ENCODE measurements at places on chromosomes 11 and 22. TPM values are rescaled to one million over a fixed set of nuclear protein-coding genes. Genes with fewer than 3 reads are reported as not detected.

DNA sequence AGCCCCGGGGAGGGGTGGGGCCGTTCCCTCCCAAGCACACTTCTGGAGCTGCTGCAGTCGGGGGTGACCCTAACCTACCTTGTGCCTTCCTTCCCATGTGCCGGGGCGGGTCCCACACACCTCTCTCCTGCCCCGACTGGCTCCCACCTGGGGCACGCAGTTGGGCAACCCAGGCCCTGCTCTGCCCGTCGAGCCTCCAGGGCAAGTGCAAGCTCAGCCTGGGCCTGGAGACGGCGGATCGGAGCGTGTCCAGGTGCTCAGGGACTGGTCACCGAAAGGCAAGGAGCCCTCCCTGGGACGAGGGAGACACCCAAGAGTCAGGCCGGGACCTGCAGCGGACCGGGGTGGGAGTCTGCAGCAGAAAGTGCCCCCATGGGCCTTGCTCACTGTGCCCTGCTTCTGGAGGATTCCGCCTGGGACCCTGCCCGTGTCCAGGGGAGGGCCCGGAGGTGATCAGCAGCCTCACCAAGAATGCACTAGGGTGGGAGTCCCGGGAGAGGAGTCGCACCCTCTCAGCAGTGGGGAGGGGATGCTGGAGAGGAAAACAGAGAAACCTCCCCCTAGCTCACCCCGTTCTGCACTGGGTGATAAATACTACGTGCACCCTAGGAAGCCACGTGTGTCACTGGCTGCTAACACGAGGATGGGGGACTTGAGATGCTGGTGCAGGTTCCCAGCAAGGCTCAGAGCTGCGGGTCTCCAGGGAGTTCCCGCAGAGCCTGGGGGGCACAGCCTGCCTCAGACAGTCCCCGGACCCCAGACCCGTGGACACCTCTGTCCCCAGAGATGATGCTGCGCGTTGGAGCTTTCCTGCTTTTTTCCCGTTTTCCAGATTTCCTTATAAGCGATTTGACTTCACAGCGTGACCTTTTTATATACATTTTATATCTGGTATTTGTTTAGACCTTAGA lies 5.2 kb upstream of the GATD1 start:
- DNase-seq, result no peak

GRCh38 chr22:17744430-17744829 lies 29.8 kb downstream of the BID start:
- DNase-seq, result no peak

DNA sequence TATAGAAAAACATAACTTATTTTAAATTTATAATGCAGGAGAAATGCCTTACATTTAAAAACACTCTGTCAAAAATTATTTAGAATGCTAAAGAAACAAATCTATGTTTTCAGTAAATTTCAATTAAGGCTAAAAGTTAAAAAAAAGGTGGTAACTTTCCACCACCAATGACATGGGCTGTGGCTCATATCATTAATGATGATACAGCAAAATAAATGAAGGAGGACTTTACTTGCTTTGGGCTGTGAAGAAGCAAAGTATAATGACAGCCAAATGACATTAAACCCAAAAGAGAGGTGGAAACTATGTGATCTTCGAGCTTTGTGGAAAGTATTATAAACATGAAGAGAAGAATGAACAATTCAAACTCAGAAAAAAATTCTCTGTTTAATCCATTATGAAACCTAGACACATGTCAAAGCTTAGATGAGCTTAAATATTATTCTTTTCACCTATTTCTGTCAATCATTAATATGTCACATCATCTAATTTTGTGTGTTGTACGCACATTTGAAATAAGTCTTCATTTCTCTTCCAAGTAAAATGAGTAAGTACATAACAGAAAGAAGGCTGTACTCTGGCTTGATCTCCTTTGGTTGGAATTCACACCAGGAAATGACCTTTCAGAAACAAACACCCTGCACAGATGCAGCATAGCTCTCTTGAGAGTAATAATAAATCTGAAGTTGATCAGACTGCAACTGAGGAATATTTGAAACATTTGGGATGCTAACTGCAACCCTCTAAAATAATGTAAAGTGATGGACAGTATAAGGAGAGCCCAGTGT lies 265.8 kb downstream of the TTC28 start:
- DNase-seq, result no peak

- DNase-seq, result no peak
Measured at GRCh38 chr22:32583074-32583682, 108.6 kb downstream of the FBXO7 start.

GRCh38 chr11:57322256-57323166 lies 2.2 kb downstream of the TNKS1BP1 start:
- peak; percentile 94 for DNase-seq

DNA sequence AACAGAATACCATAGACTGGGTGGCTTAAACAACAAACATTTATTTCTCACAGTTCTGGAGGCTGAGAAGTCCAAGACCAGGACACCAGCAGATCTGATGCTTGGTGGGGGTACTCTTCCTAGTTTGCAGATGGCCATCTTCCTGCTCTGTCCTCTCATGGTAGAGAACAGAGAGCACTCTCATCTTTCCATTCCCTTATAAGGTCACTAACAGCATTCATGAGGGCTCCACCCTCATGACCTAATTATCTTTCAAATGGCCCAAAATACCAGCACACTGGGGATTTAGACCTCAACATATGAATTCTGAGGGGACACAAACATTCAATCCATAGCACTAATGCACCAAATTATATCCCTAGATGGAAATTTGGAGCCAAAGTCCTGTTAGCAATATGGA lies 6.1 kb downstream of the STK33 start:
- DNase-seq, result no peak

DNA sequence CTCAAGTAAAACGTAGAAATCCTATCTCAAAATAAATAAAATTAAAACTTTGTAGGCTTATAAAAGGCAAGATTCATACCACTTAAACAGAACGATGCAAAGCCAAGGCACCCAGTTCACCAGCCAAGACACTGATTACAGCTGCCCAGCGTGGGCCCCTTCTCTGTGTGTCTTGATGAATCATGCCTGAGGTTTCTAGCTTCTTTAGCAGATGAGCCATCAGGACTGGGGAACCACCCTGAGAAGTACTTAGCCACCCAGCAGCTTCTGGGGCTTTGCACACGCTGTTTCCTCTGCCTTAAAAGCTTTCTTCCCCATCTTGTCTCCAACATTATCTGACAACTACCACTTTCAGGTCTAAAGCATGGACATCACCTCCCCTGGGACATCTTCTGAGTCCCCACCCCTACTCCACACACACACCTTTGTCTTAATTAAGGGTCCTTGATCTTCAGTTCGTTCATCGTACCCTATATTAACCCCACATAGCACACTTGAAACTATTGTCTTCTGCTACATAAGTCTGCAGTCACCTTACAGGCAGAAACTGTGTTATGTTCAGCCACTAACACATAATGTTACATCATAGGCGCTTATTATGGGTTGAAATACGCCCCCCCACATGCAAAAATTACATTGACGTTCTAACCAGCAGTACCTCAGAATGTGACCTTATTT lies 8.7 kb upstream of the LAYN start:
- DNase-seq, result no peak

GRCh38 chr22:33579448-33580093 lies 340.7 kb downstream of the LARGE1 start:
- peak; percentile 75 for DNase-seq

DNA sequence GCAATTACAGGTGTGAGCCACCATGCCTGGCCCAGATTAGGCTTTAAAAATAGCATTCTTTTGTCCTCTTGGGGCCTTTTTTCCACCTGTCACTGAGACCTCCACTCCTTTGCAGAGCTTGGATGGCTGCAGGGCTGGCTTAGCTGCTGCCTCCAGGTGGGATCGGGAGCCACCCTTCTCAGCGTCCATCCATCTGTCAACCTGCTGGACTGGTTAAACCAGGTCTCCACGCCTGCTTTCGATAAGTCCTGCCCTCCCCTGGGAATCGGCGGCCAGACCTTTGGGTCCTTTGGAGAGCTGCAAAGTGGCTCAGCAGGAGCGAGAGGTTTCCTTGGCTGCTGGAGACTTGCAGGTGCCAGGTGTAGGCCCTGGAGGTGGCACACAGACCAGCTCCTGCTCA lies 23.4 kb upstream of the GRAMD4 start:
- DNase-seq, result no peak

- no peak for DNase-seq
Measured at GRCh38 chr11:101446238-101446637, 137.6 kb downstream of the TRPC6 start.

DNA sequence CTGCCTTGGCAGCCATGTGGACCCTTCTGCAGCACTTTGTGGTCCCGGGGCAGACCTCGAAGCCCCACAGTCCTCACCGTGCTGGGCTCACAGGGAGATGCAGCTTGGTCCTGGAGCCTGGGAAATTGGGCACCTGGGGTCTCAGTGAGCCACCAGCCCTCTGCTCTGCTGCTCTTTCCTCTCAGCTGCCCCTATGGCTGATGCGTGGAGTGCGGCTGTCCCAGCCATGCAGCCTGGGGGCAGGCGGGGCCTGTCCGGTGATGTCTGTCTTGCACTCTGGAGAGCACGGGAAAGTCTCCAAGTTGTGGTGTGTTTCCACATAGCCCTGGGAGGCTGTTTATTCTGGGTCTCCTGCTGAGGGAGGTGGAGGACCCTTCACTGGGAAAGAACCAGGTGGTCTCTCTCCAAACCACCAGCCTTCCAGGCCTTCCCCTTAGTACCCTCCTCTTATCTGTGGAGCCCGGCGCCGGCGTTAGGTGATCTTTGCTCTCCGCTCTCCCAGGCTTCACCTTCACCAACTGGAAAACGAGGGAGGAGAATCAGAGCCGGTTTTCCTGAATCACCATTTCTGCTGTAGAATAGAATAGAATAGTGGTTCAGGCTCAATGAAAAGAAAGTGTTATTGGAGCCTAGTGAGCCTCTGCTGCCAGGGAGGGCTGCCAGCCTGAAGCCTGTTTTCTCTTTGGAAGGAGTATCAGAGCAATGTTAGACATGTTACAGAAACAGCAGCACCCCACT lies 41.2 kb upstream of the GRAMD4 start:
- DNase-seq, result peak; percentile 66

GRCh38 chr11:7642747-7643146 lies 30.6 kb downstream of the CYB5R2 start:
- DNase-seq, result no peak

DNA sequence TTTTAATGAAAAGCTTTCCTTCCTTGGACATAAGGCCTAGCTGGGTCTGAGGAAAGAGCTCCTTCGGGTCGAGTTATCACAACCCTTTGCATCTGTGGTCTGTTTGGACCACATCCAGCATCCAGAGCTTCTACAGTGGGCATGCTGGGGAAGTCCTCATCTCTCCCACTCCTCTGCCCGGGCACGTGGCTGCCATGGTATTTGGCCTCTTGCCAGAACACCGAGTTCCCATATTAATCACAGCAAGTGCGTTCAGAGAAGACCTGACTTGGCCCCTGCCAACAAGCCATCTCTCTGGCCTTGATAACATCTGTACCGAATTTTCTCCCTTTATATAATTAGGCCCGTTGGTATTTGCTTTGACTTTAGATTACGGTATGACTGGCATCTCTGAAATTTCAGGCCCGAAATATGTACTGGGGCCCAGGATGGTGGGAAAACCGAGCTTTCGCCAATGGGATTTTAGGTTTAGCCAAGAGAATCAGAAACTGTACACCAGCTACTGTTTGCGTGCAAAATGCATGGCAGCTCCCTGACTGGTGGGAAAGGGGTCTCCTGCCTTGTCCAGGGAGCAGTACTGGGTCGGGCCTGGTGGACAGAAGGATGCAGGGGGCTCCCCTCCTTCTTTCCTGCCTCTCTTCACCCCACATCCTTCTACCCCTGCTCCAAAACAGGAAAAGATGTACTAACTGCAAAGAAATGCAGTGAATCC lies 90.0 kb downstream of the MICAL2 start:
- DNase-seq, result no peak

DNA sequence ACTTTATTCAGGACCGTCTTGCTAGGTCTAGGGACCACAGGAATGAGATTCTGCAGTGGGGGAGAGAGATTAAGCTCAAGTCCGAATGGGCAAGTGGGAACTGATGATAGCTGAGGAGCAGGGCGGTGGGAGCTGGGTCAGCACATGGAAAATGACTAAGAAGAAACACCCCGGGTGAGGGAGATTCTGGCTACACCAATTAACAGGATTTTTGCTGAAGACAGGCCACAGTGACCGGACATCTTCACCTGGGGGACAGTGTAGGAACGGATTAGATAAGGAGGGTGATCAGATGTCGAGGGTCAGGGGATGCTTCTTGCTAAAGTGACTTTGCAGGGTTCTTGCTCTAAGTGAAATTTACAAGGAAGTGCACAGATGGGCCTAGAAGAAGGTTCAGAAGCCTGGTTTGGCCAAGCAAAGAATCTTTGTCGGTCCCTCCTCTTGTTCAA lies 8.5 kb upstream of the DGCR8 start:
- DNase-seq, result no peak

DNA sequence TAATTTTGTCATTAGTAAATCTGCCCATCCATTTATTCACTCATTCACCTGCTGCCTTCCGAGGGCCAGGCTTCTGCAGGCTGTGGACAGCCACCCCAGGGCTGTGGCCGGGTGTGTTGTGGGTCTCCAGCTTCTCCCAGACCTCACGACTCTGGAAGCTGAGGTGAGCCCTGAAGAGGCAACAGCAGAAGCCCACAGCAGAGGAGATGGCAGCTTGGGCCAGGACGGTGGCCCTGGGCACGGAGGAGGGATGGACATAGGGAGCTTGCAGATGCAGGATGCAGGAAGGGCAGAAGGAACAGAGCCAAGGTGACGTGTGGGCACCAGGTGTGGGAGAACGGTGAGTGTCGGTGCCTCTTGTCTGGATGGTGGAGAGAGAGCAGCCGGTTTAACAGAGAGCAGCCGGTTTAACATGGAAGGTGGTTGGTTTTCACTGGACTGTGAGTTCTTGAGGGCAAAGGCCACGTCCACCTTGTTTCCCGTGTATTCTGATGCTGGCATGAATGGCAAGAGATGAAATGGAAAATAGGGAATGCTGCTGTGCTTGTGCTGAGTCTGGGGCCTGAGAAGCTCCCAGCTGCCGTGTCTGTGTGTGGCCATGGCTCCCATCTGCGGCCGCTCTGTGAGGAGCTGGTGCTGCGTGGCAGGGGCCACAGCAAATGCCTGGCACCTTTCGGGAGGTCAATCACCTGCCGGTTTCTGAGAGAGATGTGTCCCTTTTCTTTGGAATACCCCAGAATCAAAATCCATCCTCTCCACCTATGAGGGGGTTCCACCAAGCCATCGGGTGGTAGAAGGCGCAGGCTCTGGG lies 669.9 kb downstream of the BRD1 start:
- peak; percentile 44 for DNase-seq

GRCh38 chr11:133917921-133918607 lies 38.7 kb downstream of the IGSF9B start:
- DNase-seq, result no peak

DNA sequence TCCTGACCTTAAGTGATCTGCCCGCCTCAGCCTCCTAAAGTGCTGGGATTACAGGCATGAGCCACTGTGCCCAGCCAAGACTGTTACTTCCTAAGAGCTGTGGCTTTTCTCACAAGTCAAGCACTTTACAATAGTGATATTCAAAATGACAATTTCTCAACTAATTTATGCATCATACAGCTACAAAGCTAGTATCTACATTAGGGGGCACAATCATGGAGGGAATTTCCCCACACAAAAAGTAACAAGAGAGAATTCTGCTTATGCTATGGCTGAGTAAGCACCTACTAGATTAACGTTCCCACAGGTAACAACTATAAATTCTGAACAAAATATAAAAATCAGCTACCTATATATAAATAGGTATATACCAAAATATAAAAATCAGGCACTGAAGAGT lies 72.7 kb downstream of the SBF2 start:
- DNase-seq, result no peak

EED gene
- 25.2 TPM for total RNA-seq

ESRRA gene
- 17.4 TPM for total RNA-seq

PRG2 gene
- total RNA-seq, result not detected

PRR5L gene
- 28.6 TPM for total RNA-seq

TRIM68 gene
- 14.2 TPM for total RNA-seq

TP53I11 gene
- 101 TPM for total RNA-seq

MMP1 gene
- 0.22 TPM for total RNA-seq

C22orf15 gene
- 0.49 TPM for total RNA-seq

PLCB3 gene
- 23.6 TPM for total RNA-seq

KRTAP5-10 gene
- not detected for total RNA-seq
